ENCODE measurements at places on chromosomes 7 and 10.

- DNase-seq: no peak
These were observed 120.1 kb downstream of the NEURL1 start for GRCh38 chr10:103613616-103614015.

DNA sequence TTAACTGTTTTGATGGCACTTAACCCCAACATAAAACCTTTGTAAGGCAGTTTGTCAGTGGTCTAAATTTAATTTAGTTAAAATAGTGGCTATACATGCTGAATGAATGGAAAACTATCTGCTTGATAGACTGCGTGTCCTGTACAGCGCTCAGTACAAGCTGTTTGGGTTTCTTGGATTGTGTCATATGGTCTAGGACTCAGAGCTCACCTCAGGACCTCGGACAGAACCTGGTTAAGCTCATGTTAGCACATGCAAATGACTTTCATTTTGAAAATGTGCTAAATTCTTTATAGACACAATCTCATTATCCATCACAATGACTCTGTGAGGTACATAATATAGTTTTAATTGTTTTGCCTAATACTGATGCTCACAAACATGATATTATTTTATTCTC is 55.7 kb upstream of the RELN start:
- peak; percentile 7 for DNase-seq

DNA sequence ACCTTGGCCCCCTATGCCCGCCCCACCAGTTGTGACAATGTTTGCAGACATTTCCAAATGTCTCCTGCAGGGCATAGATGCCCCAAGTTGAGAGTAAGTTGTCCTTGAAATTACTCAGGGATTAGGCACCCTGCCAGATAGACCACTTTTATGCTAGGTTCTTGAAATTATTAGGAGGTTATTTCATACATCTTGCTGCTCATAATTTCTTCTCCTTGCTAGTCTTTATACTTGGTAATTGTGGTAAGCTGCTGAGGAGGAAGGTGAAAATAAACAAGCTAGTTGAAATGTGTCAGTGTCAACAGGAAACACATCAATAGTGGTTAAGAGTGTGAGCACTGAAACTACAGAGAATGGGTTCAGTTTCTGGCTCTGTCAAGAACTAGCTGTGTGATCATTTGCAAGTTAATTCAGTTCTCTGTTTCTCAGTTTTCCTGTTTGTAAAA is 63.7 kb upstream of the AOAH start:
- DNase-seq: no peak

- peak; percentile 64 for DNase-seq
These were observed 16.3 kb upstream of the SAR1A start for GRCh38 chr10:70186571-70186970.

GRCh38 chr7:99309111-99309510 is 16.6 kb upstream of the ARPC1A start:
- no peak for DNase-seq

DNA sequence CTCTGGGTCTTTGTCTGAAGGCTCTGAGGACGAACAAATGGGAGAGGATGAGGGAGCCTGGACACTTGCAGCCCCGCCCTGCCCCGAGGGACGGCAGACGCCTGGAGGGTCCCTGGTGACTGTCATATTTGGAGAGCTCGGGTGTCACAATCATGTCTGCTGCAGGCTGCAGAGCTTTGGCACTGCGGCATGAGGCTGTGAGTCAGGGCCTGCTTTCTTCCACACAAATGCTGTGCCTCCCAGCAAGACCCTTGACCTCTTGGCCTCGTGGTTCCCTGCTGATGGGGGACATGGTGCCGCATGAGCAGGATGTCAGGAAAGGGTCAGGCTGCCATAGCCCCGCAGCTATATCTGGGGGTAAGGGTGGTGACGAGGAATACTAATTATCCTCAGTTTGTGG is 64.9 kb upstream of the PPIF start:
- DNase-seq: no peak

DNA sequence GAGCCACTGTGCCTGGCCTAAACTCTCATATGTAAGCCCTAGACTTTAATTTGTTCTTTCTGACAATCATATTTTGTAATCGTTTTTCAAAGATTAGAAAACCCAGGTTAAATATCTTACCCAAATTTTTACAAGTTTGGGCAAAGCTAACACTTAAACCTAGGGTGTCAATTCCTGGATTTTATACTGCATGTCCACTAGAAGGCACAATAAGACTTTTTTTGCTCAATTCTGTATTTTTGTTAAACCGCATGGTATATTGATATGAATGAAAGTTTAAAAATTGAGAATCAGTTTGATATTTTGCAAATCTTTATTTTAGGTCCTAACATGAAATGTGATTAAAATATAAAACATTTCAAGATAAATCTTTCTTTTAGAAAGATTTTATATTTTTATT is 29.3 kb downstream of the DYNC2I1 start:
- DNase-seq: no peak

Measured in amniotic epithelial cell (primary cell).